ENCODE measurements at places on chromosomes 7 and 10.

GRCh38 chr10:118214776-118215175 is 127.3 kb downstream of the FAM204A start:
- no peak for DNase-seq

DNA sequence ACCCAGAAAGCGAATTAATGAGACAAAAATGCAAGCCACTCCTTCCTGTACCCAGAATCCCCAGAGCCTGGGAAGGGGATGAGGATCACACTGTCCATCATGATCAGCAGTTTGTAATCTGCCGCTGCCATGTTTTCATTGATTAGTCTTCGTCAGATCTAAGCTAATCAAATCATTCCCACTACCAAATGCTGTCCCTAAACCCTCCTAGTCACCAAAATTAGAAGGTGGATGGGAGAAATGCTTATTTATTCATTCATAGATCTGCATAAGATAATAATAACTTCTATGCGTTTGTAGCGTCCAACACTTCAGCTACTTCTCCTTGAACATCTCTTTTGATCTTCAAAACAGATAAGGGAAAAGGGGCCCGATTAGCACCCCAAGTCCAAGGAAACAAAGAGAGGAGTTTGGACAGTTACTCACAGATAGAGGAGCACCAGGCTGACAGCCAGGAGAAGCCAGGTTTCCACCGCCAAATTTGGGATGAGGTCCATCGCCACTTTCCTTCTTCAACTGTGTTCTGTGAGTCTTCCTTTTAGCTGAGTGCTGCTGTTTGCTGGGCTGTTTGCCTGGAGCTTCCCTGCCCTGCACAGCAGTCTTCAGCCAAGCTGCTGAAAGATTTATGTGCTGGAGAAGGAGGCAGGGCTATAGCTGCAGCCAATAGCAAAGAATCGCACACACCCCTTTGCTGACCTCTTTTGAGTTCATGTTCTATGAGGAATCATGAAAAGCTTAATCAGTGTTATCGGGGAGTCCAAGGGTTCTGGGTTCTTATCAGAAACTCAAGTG is at the start of gene CYP3A5:
Gene CYP3A5 (minus strand): TSS at position 597 of the 792 bp plus-strand sequence. CDS start 100 bp downstream, at position 497.
- no peak for DNase-seq

- DNase-seq: no peak
Measured at GRCh38 chr10:100043344-100043743, 33.6 kb upstream of the DNMBP start.

GRCh38 chr7:79176859-79177477 is 276.5 kb downstream of the MAGI2 start:
- peak; percentile 30 for DNase-seq

DNA sequence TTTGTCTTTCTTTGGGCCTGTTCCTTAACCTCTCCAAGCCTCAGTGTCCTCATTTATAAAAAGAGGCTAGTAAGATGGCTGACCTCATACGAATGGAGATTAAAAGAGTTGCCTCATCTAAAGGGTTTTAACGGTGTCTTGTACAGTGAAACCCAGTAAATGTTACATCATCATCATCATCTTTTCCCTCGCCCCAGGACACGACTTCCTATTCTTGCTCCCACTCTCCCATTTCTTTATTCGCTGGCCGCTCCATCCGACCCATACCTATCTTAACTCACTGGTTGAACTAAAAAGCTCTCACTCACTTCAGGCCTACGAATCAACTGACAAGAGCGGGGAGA is 554 bp downstream of the FRA10AC1 start:
- DNase-seq: peak; percentile 17

DNA sequence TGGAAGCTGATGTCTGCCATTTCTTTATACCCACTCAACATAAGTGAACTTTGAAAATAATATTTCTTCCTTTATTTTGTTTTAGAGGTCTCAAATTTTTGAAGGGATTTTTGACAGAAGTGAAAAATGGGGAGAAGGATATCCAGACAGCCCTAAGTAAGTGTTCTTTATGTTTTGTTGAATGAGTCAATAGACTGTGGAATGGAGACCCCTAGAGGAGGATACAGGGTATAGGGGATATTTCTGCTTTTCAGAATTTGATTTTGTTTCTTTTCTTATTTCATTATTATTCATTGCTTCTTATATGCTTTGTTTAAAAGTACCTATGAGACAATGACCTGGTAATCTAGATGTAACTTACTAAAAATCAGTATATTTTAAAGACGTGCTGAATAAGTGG is 34.4 kb downstream of the PLEKHA8 start:
- DNase-seq: no peak

DNA sequence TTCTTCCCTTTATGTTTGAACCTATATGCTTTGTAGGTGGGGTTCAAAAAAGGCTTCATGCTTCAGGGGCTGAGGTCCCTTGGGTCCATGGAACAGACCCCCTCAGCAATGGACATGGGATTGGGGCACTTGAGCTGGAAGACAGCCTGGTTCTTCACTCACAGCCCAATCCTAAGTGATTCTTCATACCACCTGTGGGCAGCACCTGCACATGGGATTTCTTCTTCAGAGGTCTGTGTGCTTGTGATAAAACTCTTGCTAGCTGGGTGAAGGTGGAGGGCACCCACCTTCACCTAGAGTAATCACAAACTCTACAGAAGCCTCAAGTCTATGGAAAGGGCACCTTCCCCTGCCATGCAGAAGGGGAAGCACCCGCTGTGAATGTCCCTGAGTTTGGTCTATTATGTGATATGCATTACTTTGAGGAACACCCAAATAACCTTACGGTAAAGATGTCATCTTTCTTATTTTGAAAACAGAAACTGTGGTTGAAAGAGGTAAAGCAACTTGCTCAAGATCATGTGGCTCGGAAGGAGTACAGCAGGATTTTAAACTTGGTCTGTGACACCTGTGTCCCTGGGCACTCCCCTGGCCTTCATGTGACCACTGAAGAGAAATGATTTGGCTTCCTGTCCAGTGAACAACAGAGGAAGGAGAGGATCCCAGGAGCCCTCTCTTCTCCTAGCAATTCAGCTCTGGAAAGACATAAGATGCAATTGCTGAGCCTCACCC is 469.5 kb upstream of the ZMIZ1 start:
- DNase-seq: no peak

DNA sequence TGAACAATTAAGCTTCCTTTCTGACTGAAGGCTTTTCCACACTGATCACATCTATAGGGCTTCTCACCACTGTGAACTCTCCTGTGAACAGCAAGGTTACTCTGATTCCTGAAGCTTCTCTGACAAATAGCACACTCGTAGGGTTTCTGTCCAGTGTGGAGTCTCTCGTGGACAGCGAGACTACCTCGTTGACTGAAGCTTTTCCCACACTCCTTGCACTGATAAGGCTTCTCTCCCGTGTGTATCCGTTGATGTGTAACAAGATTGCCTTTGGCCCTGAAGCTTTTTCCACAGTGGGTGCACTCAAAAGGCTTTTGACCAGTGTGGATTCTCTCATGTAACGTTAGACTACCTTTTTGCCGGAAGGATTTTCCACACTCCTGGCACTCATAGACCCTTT is 4.4 kb downstream of the ZNF32 start:
- DNase-seq: no peak

DNA sequence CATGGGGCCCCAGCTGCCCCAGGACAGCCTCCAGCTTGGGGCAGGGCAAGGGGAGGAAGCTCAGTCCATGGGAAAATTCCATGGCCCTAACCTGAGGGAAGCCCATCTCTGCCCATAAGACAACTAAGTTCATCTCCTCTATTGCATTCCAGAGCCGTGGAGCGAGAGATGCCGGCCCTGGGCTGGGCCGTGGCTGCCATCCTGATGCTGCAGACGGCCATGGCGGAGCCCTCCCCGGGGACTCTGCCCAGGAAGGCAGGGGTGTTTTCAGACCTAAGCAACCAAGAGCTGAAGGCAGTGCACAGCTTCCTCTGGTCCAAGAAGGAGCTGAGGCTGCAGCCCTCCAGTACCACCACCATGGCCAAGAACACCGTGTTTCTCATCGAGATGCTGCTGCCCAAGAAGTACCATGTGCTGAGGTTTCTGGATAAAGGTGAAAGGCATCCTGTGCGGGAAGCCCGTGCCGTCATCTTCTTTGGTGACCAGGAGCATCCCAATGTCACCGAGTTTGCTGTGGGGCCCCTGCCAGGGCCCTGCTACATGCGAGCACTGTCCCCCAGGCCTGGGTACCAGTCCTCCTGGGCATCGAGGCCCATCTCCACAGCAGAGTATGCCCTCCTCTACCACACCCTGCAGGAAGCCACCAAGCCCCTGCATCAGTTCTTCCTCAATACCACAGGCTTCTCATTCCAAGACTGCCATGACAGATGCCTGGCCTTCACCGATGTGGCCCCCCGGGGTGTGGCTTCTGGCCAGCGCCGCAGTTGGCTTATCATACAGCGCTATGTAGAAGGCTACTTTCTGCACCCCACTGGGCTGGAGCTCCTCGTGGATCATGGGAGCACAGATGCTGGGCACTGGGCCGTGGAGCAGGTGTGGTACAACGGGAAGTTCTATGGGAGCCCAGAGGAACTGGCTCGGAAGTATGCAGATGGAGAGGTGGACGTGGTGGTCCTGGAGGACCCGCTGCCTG is 4.3 kb downstream of the AOC1 start:
- DNase-seq: no peak

DNA sequence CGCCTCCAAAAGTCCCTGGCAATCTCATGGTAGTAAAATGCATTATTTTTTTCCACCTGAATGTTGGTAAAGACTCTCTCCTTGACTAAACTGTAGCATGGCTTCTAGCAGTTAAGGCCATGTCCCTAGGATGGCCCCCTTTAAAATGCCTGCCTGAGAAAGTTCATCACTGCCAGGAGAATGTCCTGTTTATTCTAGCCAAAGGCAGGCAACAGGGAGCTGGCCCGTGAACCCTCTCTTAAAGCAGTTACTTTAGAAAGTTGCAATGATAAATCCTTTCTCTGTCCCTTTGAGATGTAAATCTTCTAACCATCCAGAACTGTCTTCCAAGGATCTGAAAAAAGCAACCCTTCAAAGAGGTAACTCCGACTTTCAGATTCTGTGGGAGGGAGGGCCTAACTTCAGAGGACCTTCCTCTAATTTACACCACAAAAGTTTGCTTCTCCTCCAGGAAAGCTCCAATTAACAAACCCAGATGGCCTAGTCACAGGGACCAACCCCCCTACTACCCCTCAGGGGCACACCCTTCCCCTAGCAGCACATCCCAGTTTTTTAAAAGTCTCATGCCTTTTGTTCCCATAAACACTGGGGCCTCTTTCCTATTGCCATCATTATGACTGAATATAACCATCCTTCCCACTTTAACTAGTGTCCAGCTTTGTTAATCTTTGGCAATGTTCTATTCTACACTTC is 5.5 kb downstream of the DNTT start:
- no peak for DNase-seq

- no peak for DNase-seq
Measured at GRCh38 chr10:73843261-73843660, 31.1 kb downstream of the CAMK2G start.

GRCh38 chr10:5710859-5711258 is 26.2 kb downstream of the TASOR2 start:
- DNase-seq: no peak

- DNase-seq: no peak
Measured at GRCh38 chr7:90618876-90619275, 22.8 kb downstream of the CDK14 start.

- no peak for DNase-seq
Measured at GRCh38 chr7:112076324-112076723, 129.9 kb downstream of the DOCK4 start.

DNA sequence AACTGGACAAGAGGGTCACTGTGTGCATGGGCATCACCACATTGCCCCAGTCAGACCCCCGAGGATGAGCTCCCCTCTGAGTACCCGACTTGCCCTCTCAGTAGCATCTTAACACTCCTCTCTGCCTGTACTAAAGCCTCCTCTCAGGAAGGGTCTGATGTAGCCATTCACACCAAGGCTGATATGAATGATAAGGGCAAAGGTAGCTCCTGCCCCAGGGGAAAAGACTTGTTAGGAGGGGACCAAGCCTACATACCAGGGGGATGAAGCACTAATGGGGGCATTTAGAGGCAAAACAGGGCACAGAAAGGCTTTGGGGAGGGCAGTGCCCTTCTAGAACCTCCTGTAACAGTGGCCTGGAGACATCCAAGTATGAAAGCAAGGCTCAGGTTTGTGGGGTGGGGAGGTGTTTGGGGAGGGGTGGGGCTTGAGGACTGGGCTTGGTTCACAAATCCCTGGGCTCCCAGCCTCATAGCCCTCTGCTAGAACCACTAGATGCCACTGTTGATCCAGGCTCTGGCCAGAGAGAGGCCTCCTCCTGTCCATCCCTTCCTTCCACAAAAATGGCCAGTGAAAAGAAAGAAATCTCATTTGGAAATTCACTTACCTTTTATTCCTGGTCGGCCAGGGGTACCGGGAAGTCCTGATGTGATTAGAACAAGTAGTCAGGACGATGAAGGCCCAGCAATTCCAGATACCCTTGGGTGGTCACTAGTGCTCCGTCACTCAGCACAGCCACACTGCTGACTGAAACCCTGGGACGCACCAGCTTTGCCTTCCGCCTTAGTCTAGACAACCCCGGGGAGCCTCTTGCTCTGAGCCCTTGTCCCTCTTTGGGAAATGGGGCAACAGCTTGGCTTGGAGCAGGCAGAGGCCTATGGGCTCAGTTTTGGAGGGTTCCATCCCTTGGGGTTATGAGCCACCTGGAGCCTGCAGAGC is 40.3 kb downstream of the COL17A1 start:
- DNase-seq: peak; percentile 82

GRCh38 chr7:64551375-64552142 is 11.3 kb downstream of the ZNF680 start:
- DNase-seq: no peak

DNA sequence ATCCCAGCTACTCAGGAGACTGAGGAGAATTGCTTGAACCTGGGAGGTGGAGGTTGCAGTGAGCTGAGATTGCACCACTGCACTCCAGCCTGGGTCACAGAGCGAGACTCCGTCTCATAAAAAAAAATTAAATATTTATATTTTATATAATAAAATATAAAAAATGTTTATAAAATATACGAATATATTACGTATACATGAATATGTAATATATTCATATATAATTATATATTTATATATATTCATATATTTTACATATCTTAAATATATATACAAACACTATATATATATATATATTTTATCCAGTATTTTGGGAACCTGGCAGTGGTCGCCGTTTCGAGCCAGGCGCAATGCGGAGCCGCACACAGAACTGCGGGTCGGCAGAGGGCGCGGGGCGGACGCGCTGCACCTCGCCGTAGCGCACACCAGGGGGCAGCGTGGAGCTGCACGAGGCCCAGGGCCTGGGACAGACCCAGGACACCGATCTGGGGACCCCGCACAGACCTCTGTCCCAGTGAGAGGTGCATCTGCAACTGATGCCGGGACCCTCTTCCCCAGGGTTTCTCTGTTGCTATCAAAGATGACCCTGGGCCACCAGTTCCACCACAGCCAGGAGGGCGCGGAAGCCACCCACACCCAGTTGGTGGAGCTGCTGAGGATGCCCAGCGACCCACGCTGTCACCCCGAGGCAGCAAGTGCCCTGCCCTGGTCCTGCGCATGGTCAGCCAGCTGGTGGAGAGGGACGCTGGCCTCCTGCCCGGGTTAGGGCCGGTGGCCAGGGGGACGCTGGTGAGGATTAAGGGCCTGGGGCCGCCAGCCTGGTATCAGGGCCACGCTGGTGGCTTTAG is 22.7 kb downstream of the AP5Z1 start:
- DNase-seq: no peak

DNA sequence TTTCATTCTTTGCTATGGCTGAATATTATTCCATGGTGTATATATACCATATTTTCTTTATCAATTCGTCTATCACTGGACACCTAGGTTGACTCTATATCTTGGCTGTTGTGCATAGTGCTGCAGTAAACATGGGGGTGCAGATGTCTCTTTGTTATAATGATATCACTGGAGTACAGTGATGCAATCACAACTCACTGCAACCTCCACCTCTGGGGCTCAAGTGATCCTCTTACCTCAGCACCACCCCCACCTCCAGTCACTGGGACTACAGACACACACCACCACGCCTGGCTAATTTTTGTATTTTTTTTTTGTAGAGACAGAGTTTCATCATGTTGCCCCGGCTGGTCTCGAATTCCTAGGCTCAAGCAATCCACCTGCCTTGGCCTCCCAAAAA is 15.6 kb downstream of the KLHL7 start:
- DNase-seq: no peak

All from brain microvascular endothelial cell (primary cell).